ENCODE measurements at places on chromosomes 16 and 17.
A peak's percentile ranks its signal among the peaks of the same experiment; 100 is the strongest.

- no peak for DNase-seq
Observed at GRCh38 chr16:625117-625976, 5.4 kb upstream of the WFIKKN1 start.

DNA sequence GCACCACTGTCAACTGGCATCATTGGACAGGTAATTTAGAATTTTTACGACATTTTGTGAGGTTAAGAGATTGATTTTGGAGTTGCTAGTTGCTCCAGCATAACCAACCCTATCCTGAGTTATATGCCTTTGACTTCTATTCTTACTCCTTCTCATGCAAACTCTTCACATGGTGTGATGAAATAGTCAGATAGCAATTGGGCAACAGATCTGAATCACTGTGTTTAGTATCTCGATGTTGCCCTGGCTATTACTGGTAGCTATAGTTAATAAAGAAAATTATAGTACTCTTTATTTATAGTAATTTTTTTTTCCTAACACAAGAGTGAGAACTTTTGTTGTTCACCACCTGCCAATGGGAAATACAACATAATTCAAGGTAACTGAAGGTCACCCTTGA is 494.8 kb upstream of the TOM1L1 start:
- DNase-seq: peak; percentile 33

DNA sequence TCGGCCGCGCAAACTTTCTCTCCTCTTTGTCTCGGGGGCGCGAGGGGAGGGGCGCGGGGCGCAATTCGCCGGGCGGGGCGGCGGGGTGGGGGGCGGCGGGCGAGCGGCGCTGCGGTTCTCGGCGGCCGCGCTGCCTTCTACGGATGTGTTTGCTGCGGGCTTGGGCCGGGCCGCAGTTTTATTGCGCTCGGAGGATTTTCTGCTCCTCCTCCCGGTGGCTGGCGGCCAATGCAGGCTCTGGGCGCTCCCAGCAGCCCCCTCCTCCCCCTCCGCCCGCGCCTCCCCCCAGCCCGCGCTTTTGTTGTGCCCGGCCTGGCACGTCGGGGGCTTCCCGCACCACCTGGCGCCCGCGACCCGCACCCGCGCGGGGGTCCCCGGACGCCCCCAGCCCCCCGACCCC is at the start of gene TIMP2:
Gene TIMP2, minus strand, starts transcription at position 154 of the 400 bp plus-strand sequence. CDS start 299 bp downstream, outside the sequence.
- peak; percentile 50 for DNase-seq

- no peak for DNase-seq
Observed at GRCh38 chr17:57266902-57267311, 10.6 kb downstream of the MSI2 start.

GRCh38 chr16:62638964-62639870 is 603.0 kb upstream of the CDH8 start:
- DNase-seq: no peak

DNA sequence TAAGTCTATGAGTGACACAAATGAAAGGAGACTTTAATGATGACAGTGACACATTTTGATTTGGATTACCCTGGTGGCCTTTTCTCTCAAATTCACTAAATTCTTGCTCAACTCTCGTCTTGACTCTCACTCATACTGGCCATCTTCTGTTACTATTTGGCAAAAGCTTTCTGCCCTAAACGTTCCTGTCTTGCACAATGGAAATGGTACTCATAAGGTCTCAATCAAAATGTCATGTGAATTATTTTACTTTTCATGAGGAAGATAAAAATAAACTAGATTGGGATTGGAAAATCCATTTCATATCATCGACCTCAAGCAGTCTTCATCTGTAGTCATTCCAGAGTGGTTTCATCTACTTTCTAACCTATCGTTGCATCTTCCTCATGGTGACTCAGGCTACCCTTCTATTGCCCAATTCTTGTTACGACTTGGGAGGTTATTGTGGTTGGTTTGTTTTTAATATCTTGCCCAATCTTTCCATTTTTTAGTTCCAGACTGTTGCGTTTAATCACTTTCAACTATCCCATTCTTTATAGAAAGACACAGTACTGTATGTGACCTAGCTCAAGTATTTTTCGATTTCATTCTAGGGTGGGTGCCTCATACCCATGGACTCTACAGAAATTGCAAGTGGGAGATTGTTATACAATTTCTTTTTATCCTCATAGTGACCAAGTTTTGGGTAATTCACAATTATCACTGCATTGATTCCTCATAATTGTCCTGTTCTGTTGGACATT is 317.2 kb upstream of the KCNJ16 start:
- DNase-seq: peak; percentile 92

Measured in epithelial cell of esophagus (primary cell).